ENCODE measurements at places on chromosomes 3 and 15.
A peak's percentile ranks its signal among the peaks of the same experiment; 100 is the strongest.

- no peak for DNase-seq
Measured at GRCh38 chr3:149917124-149917667, 53.5 kb downstream of the PFN2 start.

DNA sequence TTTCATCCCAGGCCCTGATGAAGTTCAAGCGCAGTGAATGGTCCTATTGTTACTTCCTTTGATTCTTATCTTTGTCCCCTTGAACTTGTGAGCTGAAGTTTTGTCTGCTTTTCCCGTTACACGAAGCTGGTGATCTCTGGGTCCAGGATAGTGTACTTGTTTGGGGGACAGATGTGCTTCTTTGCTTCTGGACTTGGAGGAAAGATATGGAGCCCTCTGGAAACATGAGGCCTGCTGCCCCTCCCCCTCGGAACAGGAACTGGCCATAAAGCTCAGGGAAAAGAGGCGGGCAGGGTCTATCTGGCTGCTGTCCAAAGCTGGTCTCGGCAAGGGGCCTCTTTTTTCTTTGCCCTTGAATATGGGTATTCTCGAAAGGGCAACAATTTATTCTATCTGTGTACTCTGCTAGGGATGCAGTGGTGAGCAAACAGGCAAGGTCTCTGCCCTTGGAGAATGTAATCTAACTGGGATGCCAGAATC, 47.6 kb downstream of the IDH2 start:
- no peak for DNase-seq

GRCh38 chr15:40908095-40908494, 13.8 kb downstream of the VPS18 start:
- DNase-seq, result no peak

GRCh38 chr3:146948186-146948585, 343.0 kb upstream of the PLSCR5 start:
- DNase-seq, result no peak

DNA sequence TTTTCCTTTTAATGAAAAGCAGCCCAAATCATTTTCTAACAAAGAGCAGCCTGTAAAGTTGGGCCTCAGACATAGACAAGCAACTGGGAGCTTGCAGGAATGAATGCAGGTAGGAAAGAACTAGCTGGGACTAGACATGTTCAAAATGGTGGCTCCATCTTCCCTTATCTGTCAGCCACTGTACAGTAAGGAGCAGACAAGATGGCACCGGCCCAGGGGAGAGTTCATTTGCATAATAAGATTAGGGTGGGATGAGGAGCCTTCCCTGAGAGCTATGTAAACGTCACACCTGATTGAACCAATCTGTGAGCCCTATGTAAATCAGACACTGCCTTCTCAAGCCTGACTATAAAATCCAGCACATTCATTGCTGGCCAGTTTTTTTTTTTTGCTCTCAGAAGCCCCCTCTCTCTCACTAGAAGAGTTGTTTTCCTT, 59.7 kb upstream of the GK5 start:
- DNase-seq, result no peak

- no peak for DNase-seq
Measured at GRCh38 chr3:72606005-72606800, 242.0 kb downstream of the SHQ1 start.

- no peak for DNase-seq
Measured at GRCh38 chr3:124951511-124952281, 17.1 kb upstream of the MUC13 start.

DNA sequence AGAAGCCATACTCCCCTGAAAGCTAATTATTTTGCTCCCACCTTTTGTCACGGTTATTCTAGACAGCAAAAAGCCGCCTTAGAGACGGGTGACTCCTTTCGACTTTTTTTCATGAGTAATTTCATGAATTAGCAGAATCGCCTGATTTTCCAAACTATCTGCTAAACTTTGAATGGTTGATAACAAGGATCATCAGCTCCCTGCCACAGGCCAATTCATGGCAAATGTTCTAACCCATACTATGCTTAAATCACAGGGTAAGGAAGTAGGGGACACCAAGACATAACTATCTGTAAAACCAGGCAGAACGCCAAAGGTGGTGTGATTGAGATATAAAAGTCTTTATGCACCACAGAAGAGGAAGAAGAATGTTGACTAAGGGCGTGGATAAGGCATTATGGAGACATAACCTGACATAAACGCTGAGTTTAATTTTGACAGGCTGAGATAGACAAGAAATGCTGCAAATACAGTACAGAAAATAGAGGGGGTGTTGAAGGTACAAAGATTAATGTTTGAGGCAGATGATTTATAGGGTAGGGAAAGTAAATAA, 891 bp upstream of the DMXL2 start:
- no peak for DNase-seq

DNA sequence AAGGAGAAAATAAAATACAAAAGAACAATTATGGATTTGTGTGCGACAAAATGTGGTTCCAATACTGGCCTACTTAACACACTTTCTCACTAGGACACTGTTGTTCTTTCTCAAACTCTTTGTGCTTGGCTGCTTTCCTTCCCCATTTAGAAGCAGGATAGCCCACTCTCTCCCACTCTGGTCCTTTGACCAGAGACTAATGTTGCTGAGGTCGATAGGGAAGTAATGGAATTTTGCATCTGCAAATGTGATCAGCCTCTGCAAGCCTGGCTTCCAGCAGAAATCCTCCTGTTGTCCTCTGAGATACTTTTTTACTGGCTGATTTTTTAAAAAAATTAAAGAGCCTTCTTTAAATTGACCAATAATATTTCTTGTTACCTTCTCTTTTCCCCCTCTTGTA, 71.0 kb downstream of the PPM1L start:
- no peak for DNase-seq

DNA sequence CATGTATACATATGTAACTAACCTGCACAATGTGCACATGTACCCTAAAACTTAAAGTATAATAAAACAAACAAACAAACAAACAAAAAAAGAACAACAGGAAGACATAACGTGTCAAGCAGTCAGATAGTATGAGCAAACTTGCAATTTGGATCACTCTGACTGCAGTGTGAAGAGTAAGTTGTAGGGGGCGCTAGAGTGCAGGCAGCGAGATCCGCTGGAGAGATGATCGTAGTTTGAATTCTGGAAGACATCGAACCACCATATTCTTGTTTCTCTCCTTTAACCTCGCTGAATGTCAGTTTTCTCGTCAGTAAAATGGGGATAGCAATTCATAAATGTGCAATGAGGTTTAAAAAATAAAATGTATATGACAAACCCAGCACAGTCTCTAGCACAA, 165.2 kb upstream of the LMCD1 start:
- no peak for DNase-seq

- no peak for DNase-seq
Measured at GRCh38 chr15:42730135-42730534, 6.8 kb downstream of the CDAN1 start.

- DNase-seq, result no peak
Measured at GRCh38 chr3:134606033-134607025, 44.5 kb downstream of the KY start.

- peak; percentile 13 for DNase-seq
Measured at GRCh38 chr15:50675535-50676144, 11.0 kb downstream of the TRPM7 start.

DNA sequence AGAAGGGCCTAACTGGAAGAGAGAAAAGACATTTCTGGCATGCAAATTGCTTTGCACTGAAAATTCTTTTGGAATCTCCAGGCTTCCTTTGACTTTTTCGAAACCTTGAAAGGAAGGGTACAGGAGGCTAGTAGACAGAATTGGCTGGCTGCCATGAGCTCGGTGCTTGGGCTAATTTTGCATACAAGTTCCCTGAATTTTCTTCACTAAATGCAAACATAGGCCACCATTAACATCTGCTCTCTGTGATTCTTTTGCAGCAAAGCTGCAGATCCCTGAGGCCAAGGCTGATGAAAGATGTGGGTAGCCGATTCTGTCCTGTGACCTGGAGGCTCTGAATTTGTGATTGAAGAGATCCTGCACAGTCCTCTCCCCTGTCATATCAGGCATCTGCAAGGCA, 247.8 kb upstream of the MCTP2 start:
- DNase-seq, result no peak
